ENCODE measurements at places on chromosomes 7 and 10.

- DNase-seq: no peak
Observed at GRCh38 chr10:108409306-108409705, 1244.8 kb upstream of the SORCS1 start.

DNA sequence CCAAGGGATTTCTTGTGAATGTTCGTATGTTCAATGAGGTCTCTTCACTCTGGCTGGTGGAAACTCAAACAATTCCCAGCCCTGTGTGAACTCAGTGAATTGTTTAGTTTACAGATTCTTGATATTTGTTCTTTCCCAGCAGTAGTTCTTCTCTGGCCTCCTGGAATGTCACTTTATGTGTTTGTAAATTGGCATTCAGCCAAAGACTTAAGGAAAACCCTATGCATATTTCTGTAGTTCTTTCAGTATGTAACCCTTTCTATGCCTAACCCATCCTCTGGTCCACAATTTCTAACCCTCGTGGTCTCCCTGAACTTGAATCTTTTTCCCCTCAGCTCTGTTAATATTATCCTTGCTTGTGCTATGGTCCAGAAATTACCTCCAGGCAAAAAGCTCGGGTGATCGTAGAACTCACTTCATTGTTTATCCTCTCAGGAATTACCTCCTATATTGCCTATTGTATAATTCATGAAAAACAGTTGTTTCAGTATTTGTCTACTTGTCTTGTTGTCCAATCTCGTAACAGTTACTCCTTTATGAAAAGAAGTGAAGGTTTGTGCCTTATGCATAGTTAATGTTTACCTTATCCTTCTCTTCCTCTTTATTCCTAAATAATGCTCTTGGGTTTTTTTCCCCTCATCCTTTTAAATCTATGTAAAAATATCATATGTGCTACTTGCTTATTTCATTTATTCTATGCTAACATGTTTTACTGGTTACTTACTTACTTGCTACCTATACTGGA is 23.7 kb upstream of the AGR3 start:
- no peak for DNase-seq

DNA sequence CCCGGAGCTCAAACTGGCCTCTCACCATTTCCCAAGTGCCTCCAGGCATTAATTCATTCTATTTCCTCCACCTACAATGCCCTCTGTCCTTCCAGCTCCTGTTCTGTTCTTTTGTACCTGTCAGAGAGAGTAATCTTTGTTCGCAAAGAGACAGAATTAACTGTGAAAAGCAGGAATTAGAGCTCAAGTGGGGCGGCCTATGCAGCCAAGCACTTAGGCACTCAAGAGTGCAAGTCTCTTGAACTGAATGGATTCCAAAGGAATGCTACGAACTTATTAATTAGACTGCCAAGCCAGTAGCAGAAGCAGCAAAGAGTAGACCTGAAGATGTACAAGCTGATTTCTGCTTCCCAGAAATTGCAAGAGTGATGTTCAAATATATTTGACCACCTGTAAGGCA is 338.3 kb upstream of the AUTS2 start:
- no peak for DNase-seq

- no peak for DNase-seq
Observed at GRCh38 chr10:48725708-48726107, 41.0 kb downstream of the WDFY4 start.

GRCh38 chr10:117503244-117504205 is 39.0 kb upstream of the EMX2 start:
- DNase-seq: no peak

GRCh38 chr10:89591111-89591795 is 53.8 kb downstream of the PANK1 start:
- DNase-seq: no peak

GRCh38 chr10:126070476-126071215 is 174.3 kb downstream of the FANK1 start:
- DNase-seq: no peak

GRCh38 chr7:64878684-64879083 is 24.4 kb upstream of the ZNF273 start:
- DNase-seq: no peak

- no peak for DNase-seq
Observed at GRCh38 chr7:42100156-42100508, 136.9 kb downstream of the GLI3 start.

- no peak for DNase-seq
Observed at GRCh38 chr10:132847416-132847777, 61.5 kb upstream of the NKX6-2 start.

DNA sequence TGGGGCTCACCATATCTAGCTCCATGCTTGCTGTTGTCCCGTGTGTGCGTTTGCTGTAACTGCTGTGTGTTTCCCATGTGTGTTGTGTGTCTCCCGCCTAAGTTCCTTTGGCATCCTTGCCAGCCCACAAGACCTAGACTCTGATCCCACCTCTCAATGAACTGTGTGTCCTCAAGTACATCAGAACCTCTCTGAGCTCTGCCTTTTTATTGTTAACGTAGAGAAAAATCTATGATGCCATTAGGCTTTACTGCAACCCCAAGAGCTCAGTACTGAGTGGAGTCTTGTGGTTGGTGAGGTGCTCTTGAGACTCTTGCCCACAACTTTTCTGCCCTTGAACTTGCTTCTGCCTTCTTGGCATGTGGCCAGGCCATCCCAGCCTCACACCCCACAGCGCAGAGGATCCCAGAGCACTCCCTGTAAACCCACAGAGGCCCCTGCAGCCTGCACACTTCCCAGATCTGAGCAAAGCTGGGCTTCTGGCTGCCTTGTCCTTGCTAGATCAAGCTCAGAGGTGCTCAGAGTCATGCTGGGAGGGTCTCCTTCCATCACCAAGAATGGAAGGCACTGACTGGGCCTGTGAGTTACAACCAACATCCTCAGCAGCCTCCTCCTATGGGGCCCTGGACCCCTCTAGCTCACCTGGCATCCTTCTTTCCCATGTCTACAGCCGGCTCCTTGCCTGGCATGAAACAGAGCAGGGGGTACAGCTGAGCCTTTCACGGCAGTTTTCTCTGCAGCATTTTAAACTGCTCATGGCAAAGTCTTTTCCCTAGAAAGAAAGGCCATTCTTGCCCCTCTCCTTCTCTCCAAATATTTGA is 643.4 kb downstream of the ACTR3B start:
- no peak for DNase-seq

- DNase-seq: no peak
Observed at GRCh38 chr7:138565451-138566114, 105.5 kb downstream of the TRIM24 start.

DNA sequence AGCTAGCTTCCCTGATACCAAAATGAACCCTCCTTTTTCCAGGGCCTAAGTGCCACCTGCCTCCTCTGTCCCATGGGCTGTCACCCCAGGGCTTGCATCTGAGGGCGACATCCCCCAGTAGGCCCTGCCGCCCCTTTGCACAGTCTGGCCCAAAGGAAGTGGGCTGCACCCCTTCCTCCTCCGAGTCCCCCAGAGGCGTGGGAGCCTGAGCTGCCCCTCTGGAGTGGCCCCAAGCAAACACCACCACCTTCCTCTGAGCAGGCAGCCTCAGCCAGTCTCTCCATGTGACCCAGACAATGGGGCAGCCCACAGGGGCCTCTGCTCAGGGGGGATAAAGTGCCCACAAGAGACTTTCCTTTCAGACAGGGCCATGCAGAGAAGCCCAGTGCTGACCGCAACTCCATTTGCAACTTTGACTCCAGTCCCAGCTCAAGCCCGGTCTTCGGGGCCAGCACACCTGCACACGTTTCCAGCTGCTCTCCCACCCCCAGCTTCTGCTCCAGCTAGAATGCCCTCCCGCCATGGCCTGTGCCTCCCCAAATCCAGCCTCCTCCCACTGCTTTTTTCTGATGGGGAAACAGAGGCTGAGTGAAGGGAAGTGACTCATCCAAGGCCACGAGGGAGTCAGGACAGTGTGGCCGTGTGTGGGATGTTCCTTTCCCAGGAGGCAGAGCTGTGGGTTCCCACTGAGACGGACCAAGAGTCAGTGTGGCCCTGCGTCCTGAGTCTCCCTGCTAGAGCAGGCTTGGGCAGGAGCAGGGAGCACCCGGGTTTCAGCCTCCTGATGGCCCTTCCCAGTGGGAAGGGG is 111.9 kb downstream of the ZMIZ1 start:
- no peak for DNase-seq

DNA sequence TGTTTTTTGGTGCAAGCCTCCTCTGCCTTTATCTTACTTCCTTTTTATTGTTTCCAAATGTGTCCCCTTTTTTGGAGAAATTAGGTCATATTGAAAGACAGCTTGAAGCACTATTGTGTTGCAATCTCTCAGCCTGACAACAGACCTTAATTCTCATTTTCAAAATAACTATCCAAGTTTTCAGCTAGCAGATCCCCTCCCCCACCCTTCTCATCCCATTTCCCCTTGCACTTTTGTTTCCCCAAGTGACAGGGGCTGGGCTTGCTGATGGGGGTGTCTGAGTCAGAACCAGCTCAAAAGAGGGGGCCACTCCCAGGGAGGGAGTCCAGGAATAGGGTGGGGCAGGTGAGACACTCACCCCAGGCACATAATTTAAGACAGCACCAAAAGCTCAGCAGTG is 75.3 kb downstream of the MKI67 start:
- DNase-seq: no peak

DNA sequence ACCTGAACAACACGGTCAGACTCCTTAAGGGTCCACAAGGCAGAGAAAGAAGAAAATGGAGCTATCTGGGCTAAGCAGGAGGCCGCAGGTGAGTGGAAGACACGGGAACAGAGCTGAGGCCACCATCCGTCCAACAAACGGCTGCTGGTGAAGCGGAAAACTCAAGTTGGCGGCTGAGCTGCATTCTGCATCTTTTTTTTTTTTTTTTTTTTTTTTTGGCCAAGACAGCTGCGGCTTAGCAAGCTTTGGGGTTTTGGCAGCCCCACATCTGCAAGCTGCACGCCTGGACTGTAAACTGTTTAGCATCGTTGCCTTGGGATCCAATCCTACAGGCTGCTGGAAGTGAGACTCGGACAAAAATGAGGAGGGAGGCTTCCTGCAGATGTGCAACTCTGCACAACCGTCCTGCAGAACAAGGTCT is 37.4 kb downstream of the RGS10 start:
- no peak for DNase-seq

- no peak for DNase-seq
Observed at GRCh38 chr10:30227481-30227880, 121.6 kb downstream of the MTPAP start.
